Esophagus squamous epithelium (tissue), 5 donors: ENCODE measurements at places on chromosomes 12 and 14.

DNA sequence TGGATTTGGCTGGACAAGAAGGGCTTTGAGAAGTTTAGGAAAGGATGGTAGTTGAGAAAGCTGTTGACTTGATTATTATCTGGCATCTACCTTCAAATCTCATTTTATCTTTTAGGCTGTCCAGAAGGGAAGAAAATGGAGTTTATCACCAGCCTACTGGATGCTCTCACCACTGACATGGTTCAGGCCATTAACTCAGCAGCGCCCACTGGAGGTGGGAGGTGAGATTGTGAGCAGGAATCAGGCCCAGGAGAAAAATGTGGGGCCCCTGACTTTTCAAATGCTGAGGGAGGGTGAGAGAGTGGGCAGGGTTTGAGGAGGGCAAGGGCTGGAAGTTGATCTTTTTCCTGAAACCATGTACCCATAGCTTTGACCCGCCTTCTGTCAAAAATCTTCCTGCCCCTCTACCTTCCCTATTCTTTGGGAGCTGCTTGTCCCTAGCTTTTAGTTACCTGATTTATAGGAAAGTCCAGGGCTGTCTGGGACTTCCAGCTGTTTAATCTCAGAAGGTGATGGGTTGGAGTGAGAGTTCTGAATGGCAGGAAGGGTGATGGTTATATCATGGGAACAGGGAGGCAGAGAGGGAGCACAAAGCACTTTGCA, 134.2 kb downstream of the SMOC1 start:
- DNase-seq, result no peak

DNA sequence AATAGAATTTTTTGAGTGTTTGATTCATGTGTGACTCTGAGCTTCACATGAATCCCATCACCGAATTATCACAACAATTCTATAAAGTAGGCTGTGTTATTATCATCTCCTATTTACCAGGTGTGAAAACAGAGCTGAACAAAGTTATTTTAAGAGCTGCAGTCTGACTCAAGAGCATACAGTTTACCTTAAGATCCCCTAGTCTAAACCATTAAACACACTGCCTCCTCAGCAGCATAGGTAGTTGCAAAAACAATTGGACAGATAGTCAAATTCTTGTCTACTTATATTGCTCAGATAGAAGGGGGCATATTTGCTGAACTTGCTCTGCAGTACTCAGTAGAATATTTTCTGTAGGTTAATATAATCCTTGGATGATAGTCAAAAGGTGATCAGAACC, 219.8 kb upstream of the ATP2B1 start:
- no peak for DNase-seq

DNA sequence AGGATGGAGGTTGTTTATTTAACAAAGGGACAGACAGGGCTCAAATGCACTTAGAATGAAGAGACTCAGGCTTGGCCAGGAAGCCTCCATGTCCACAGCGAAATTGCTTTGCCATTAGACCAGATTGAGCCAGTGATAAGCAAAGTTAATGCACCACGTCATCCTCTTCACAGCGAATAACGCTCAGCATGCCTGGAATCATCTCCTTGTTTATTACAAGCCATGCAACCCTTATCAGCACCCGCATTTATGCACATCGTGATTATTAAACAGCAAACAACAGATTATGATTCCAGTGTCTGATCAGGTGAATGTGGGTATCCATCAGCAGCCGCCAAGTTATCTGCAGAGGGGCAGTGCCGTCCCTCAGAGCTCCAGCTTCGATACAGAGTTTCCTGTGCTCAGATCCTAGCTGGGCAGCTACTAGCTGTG, 175.0 kb upstream of the TMEM132C start:
- DNase-seq, result no peak

DNA sequence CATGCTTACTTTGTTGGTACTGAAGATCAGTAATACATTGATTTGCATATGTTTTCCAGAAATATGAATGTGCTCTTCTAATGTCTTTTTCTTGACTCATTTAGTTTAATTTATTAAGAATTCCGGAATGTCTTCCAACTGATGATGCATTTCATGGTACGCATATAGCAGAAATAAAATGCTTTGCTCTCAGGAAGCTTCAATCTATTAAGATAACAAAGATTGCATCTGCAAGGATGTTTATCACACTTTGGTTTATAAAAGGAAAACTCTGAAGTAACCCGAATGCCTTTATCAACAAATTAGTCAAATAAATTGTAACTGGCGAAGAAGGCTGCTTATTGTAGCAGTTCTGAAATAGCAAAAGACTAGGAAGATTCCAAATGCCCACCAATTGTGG, 166.4 kb upstream of the LMNTD1 start:
- DNase-seq, result no peak

DNA sequence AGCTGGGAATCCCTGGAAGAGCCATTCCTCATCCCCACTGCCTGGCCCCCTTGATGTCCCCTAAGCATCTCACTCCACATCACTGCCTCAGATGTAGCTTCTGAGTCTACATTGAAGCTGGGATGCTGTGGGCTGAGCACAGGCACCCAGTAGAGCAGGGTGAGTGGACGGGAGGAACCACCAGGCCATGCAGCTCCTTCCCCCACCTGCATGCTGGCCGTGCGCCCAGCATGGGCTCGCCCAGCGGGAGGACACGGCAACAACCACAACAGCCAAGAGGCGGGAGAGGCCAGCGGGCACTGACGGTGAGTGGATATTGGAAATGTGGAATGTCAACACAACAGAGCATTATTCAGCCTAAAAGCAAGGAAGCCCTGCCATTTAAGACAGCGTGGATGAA, 310.9 kb downstream of the ADGRD1 start:
- no peak for DNase-seq
